AG09309 (cell line): ENCODE measurements at places on chromosomes 7 and 10.
A peak's percentile ranks its signal among the peaks of the same experiment; 100 is the strongest.

- no peak for DNase-seq
Measured at GRCh38 chr7:77197141-77197540, 2.5 kb downstream of the FGL2 start.

DNA sequence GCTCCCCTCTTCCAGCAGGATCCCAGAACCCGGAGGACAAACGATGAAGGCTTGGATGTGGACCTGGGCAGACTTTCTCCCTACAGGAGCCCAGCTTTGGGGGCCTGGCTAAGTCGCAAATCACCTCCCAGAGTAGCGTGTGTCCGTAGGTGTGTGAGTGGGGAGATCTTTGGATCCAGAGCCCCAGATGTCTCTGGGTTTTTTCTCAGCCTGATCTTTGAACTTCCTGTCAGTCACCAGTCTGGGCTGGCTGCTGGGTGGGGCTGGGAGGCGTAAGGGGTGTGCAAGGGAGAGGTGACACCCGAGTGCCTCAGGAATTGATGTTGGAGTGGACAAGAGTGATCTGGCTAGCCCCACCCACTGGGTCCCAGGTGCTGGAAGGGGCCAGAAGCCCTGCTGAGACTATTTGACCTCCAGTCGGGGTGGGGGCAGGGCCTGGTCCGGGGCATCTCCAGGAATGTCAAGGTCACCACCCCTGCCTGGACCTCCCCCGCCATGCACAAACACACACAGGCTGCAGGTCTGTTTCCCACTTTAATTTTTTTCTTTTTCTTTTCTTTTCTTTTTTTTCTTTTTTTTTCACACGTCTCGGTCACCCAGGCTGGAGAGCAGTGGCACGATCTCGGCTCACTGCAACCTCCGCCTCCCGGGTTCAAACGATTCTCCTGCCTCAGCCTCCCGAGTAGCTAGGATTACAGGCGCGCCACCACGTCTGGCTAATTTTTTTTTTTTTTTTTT is at the start of gene MOGAT3:
Gene MOGAT3 (minus strand): TSS at position 175 of the 738 bp plus-strand sequence. CDS start 182 bp downstream, outside the sequence.
- DNase-seq = no peak

- no peak for DNase-seq
Measured at GRCh38 chr7:3495530-3495929, 194.5 kb downstream of the SDK1 start.

DNA sequence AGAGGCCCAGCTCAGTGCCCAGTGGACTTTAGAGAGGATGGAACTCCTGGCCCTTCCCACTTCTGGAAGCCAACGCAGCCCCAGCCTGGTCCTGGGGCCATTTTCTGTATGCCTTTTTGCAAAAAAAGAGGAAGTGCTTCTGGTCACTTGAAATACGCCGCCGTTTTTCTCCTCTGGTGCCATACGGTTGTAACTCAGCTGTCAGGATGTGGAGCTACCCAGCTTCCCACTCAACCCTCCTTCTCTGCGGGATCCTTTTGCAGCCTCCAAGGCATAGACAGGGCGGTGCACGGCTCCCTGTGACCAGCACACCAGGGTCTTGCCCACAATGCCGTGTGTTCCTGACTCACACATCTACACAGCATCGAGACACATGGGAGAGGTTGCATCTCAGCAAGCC is 369.6 kb downstream of the TCERG1L start:
- DNase-seq = no peak

DNA sequence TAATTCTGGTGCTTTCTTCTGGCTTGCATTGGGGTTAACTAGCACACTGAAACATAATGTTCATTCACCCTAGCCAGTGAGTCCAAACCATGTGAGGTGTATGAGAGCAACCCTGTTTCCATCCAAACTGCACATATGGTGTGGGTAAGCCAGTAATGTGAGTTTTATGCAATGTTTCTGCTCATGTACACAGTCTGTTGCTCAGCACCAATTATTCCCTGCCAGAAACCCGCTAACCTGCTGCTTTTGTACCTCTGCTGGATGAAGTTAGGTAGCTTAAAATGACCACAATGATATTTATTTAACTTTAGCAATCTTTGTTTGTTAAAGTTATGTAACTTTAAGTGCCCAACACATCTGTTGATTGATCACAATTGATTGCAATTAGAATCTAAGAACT is 93.7 kb upstream of the RPA3 start:
- DNase-seq = no peak

DNA sequence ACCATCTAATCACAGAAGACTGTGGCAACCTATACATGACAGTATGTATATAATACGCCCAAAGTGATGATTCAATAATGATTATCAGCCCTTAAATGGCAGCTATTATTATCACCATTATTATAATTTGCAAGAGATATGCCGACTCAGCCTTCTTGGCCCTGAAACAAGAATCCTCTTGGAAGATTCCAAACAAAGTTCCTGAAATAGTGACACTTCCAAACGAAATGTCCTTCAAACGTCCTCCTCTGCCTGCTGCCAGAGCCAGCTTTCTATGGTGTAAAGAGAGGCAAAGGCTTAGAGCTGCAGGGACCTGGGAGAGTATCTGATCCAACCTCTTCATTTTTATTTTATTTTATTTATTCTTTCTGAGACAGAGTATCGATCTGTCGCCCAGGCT is 36.0 kb downstream of the NRAP start:
- no peak for DNase-seq

GRCh38 chr7:36570528-36571189 is 153.6 kb downstream of the AOAH start:
- DNase-seq = no peak

DNA sequence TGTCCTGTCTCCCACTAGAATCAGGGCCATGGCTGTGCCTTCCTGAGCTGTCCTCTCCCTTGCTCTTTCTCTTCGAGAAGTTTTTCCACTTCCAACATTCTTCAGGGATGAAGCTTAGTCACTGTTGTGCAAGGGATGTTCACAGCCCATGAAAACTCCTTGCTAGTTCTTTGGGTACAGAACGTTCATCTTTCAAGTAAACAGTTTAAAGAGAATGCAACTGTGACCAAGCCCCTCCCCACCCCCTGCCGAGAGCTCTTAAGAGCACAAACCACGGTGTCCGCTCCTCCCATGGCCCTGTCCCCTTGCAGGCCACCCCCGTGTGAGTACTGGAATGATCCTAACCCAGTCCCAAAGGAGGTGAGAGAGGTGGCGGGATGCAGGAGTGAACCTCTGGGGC is 161.1 kb upstream of the RHEB start:
- no peak for DNase-seq

DNA sequence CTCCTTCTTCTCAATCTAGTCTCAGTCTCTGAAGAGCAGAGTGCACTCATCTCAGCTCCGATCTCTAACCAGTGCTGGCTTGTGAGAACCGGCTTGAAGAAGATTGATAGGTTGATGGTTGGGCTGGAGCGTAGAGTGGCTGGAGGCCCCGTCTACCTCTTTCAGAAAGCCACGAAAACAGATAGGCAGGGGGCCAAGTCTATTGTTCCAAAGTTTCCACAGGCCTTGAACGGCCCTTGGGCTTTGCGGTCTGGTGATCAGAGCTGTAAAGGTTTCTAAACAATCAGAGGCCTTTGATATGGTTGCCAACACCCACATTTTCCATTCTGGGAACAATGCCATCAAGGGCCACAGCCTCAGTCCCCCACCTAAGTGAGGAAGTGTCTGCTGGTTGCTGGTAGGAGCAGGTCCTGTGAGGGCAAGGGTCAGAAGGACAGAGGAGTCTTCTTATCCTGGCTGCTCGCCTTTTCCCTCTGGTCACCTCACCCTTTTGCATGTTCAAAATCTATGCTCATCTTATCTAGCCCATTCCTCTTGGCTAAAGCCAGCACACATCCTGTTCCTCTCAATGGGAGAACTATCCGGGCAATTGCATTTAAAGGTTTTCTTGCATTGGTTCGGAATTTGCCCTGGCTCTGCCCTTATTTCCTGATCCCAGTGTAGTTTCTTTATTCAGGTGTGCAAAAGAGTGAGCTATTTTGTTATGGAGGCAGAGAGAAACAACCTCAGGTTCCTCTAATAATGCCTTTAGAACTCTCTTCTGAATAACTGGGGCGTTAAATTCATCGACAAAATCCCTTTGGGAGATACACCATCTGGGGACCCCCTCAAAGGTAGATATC is 70.3 kb upstream of the KMT2E start:
- no peak for DNase-seq

GRCh38 chr7:5671046-5671445 is 110.4 kb downstream of the RNF216 start:
- no peak for DNase-seq

- no peak for DNase-seq
Measured at GRCh38 chr7:69643708-69644445, 45.6 kb downstream of the AUTS2 start.

- no peak for DNase-seq
Measured at GRCh38 chr7:138542183-138542582, 82.1 kb downstream of the TRIM24 start.

- no peak for DNase-seq
Measured at GRCh38 chr10:8037199-8037801, 17.2 kb upstream of the GATA3 start.

- DNase-seq = no peak
Measured at GRCh38 chr7:148962823-148963582, 65.3 kb downstream of the PDIA4 start.

- DNase-seq = no peak
Measured at GRCh38 chr7:22696541-22697228, 30.3 kb upstream of the IL6 start.

DNA sequence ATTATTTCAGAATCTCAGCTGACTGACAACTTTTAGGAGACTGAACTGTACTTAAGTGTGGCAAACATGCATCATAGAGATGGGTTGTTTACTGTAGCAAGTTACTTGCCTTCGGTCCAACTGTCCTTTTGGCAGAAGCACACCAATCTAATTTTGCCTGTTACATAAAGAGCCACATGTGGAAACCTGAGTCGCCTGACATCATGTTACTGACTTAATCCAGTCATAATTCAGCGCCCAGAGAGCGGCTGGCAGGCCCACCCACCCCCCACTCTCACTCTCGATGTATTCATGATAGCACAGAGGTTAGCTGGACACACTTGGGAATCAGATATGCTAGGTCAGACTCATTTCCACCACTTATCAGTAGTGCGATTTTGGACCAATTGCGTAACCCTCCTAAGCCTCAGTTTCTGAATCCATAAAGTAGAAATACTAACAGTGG is 57.3 kb upstream of the CAPZA2 start:
- peak; percentile 46 for DNase-seq

- DNase-seq = no peak
Measured at GRCh38 chr10:114479307-114479706, 75.0 kb upstream of the AFAP1L2 start.

DNA sequence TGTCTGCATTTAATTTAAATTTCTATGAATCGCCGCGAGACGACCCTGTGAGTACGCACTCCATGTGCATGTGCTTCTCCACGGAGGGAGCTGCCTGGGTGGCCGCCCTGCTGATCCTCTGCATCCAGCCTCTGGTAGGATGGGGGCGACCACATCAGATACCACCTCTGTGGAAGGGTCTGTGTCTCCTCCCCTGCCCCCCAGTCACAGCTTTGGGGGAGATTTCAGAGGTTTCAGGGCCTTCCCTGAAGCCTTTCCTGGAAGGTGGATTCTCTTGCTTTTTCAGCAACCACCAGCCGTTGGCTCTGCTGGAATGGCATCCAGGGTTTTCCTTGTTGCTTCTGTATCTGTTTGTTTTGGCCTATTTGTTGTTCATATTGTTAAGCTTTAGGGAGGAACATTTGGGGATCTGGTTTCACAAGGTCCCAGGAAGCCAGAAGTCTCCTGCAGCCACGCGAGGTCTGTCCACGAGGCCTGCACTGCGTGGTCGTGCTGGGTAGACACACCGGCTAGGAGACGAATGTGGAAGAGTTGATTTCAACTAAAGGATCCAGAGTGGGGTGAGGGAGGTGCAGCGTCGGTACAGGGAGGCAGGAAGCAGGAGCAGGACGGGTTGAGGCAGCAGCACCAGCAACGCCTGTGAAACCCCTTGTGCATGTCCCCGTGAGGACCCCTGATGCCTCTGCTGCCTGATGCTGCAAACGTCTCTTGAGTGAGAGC is 329.1 kb downstream of the PTPRN2 start:
- no peak for DNase-seq

- DNase-seq = no peak
Measured at GRCh38 chr7:91005841-91006240, 258.4 kb upstream of the FZD1 start.

GRCh38 chr7:148385009-148385682 is 205.4 kb upstream of the C7orf33 start:
- no peak for DNase-seq

DNA sequence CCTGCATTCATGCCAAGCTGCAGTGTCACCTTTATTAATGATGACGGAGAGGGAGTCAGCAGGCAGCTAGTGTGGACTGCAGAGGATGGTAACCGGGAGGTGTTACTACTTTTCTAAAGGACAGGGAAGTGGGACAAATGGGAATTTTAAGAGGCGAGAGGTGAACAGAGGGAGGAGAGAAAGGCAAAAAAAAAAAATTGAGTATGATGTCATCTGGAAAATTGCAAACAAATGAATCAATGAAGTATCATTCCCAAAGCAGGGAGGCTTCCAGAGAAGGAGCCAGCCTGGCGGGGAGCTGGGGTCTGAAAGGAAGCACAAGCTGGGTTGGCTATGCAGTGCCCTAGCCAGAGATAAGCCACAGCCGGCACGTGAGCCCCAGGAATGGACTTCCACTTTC is 12.9 kb downstream of the FRG2B start:
- DNase-seq = no peak

DNA sequence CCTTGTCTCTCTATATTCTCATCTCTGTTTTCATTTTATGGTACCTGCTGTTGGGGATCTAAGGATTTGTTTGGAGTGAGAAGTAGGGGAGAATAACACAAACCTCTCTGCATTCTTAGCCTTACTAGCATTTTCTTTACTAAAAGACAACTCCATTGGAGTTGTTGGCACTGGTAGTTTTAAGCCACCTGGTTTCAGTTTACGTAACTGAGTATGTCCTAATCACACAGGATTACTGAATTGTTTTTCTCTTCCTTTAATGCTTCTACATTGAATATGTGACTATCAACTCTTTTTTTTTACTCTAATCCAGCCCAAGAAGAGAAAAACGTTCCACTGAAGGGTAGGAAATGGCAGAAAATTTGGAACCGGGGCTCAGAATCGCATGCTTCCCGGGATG is 30.0 kb upstream of the TRIL start:
- no peak for DNase-seq

- no peak for DNase-seq
Measured at GRCh38 chr7:88279323-88279722, 27.4 kb downstream of the STEAP4 start.

GRCh38 chr7:100148559-100149328 is at the start of gene LAMTOR4:
Gene LAMTOR4 (plus strand): TSS chr7:100148918. CDS start chr7:100148973, 55 bp downstream.
- peak; percentile 95 for DNase-seq

DNA sequence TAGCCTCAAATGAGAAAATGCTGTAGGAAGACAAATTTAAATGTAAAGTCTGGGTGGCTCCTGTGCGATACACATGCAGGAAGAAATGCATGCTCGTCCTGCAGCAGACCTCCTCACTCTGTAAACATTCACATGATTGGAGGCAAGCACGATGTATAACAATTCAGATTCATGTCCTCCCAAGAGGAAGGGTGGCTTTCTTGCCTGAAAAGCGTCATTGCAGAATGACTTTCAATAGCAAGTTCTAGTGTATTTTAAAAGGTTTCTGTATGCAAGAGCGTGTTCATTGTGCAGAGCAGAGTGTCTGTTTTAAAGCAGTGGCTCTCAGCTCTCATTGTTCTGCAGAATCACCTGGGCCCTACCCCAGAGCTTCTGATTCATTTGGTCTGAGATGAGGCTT is 170.3 kb upstream of the CELF2 start:
- DNase-seq = no peak
